CD4-positive, alpha-beta memory T cell (primary cell): ENCODE measurements at places on chromosomes 13 and 19. TPM values are rescaled to one million over a fixed set of nuclear protein-coding genes. Genes with fewer than 3 reads are reported as not detected.

C19orf85 gene
- polyA plus RNA-seq, result not detected

GRCh38 chr13:40644838-40645604 lies 21.4 kb downstream of the FOXO1 start:
- no peak for DNase-seq

DNA sequence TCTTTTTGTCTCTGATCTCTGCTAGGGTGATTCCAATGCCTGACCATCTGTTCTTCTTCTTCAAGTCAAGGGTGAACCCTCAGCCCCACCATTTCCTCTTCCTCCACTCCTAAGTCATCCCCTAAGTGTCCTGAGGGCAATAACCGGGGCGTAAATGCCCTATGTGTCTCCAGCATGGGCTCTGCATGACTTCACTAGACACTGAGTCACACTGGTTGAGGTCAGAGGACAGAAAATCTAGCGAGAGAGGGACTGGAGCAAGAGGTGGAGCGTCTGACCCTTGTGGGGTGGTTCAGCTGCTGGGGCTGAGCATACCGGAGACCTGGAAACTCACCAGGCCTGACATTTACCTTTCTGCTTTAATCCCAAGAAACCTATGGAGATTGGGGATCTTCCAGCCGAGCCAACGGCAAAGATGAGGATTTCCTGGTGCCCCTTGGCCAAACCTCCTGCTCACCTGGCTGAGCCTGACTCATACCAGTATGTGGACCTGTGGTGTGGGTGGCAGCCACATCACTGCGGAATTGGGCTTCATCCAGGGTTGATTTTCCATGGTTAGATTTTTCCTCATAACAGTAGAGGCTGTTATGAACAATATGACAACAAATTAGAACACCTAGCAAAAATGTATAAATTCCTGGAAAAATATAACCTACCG lies 26.9 kb downstream of the SCGB2B2 start:
- DNase-seq, result no peak

SERPINE3 gene
- polyA plus RNA-seq, result not detected

ZNF554 gene
- polyA plus RNA-seq, result 0.72 TPM

- no peak for DNase-seq
These were observed 44.0 kb downstream of the PCDH17 start for GRCh38 chr13:57675526-57675925.

ZNF112 gene
- not detected for polyA plus RNA-seq

GRCh38 chr13:35716186-35716585 lies 239.7 kb upstream of the MAB21L1 start:
- no peak for DNase-seq

- DNase-seq, result no peak
These were observed 16.5 kb downstream of the RXFP2 start for GRCh38 chr13:31755803-31756212.

DNA sequence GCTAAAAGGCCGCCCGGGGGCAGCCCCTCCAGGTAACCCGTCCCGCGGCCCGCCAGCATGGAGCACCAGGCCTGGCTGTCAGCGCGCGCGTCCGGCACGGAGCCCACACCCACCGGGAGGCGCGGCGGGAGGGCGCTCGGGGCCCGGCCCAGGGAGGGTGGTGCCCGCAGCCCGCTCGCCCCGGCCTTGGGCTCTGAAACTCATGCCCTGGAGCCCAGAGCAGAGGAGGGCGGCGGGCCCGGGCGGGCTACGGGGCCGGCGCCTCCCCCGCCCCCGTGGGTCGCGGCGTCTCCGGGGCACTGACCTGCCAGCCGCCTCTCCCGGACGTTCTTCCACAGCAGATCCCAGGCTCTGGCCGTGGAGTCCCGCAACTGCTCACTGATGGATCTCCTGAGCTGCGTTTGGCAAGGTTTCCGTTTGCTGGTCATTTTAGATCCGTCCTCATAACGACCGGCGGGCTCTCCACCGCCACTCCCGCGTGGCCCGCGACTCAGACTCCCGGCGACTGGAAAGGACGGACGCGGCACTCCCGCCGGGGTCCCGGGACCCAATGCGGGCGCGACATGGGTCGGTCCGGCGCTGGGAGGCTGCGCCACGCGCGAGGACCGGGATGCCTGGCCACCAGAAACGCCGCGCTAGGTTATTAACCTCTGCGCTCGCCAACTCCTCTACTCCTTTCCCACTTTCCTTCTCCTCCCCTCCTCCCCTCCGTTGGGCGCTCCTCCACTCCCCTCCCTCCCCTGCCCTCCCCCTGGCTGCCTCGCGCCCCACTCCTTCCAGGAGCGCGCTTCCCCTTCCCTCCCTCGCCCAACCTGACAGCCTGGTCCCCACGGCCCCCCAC lies 64.7 kb upstream of the STARD13 start:
- DNase-seq, result no peak

PDE4C gene
- polyA plus RNA-seq, result not detected

GRCh38 chr19:13207846-13208671 lies 57.8 kb downstream of the IER2 start:
- DNase-seq, result peak; percentile 35

- no peak for DNase-seq
These were observed 15.3 kb downstream of the FBXO27 start for GRCh38 chr19:39017026-39017425.

ATG4D gene
- polyA plus RNA-seq, result 9.3 TPM

GRCh38 chr13:28603043-28603664 lies 55.8 kb upstream of the POMP start:
- no peak for DNase-seq

DNA sequence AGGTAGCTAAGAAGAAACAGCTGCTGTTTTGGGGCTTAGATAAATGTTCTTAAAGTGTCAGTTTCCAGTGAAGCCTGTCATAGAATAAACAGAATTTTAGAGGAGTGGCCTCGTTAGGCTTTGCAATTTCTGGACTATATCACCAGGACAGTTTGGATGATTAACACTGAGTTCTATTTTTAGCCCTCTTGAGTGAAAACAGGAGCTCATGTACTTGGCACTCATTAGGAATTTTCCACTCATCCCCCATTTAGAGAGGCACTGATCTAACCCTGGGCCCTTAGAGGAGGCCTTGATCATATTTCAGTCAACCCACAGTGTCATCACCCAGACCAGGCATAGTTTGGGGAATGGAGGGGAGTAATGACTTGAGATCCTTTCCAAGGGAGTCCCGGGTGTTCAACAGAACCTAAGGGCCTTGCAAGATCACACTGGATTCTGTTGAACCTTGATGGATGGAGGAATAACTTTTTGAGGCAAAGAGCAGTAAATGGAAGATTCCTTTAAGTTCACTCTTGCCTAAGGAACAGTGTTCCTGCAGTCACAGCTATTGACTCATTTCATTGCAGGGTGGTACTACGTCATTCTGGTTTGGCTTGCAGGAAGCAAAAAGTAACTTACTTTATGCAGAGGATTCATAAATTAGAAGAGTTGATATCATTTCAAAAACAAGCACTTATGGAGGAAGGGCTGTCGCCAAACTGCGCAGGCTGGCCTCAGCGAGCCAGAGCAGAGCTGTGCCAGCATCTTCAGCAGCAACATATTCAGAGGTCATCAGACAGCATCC lies 160.2 kb downstream of the SLC7A1 start:
- DNase-seq, result no peak

DNA sequence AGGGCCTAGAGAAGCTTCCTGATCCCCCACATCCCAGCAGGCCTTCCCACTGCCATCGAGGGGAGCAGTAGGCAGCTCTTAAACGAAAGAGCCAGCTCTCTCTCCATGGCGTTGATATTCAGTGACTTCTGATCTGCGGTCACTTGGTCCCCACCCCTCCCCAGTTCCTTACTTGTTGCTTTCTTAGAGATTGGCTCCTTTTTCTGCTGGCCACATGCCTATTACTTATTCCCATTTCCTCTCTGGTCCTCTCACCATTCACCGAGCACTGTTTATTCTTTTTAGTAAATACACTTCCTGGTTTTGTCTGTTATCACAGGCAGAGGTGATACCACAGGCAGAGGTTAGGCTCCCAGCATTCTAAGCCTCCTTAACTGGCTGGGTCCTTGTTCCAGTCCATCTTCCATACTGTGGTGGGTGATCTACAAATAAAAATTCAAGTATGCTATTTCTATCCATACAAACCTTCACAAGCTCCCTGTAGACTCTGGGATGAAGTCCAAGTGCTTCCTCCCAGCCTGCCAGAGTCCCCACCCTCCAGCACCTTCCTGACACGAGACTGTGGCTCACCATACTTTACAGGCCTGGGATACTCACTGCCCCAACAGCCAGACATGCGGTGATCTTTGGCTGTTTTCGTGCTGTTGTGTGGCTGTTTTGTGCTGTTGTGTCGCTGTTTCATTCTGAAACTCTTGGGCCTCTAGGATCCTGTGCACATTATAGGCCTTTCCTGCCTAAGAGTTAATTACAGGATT lies 315.9 kb downstream of the ATP8A2 start:
- DNase-seq, result no peak

CCDC169 gene
- not detected for polyA plus RNA-seq

- no peak for DNase-seq
These were observed 35.1 kb downstream of the LCP1 start for GRCh38 chr13:46146898-46147297.

DNA sequence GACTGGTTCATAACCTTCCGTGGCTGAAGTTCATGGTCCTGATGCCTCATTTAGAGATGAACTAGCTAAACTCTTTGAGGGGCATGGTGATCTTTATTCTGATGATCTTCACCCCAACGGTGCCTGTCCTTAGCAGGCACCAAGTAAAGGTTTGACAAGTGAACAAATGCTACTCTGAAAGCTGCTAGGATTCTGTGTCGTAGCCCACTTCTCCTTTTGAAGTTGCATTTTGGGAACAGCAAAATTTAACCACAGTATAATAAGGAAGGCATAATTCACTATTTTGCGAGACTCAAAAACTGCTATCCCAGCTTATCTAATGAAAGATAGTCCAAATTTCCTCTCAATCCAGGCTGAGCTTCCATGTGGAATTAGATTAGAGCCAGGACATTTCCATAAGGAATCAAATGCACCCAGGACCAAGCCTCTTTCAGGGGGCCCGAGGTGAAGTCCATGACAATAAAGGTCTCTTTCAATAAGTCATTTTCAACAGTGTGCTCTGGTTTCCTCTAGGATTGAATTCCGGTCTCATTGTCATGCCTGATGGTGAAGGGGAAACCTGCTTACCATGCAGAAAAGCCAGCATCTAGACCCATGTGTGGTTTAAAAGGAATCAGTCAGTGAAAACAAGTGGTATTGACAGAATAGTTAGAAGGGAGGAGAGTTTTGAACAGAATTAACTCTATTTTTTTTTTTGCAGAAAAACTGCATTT lies 23.1 kb downstream of the SIAH3 start:
- DNase-seq, result no peak
